ENCODE measurements at places on chromosomes 6 and 20. TPM values are rescaled to one million over a fixed set of nuclear protein-coding genes. Genes with fewer than 3 reads are reported as not detected.
A peak's percentile ranks its signal among the peaks of the same experiment; 100 is the strongest.

USP49 gene
- 0.22 TPM for polyA plus RNA-seq

PPP1R16B gene
- 24.9 TPM for polyA plus RNA-seq

CFB gene
- polyA plus RNA-seq, result not detected

FAM209B gene
- polyA plus RNA-seq, result 0.57 TPM

GRCh38 chr6:3294921-3295871 lies 36.4 kb downstream of the PSMG4 start:
- no peak for DNase-seq

BMP6 gene
- polyA plus RNA-seq, result 0.13 TPM

DNA sequence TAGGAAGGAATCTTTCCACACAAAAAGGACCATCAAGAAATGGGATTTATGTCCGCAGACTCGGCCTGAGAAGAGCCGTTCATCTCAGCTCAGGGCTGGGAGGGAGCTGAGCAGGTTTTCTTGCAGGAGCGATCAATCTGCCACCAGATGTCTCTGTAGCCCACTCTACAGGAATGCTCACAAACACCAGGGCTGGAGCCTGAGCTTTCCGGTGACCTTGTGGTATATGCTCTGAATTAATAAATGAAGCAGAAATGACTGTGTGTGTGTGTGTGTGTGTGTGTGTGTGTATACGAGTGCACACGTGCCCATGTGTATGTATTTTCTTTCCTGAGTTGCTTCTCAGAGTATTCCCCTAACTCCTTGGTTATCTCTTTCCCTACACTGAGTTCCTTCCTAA lies 12.0 kb downstream of the CD83 start:
- DNase-seq, result no peak

PPIL6 gene
- 0.15 TPM for polyA plus RNA-seq

GRCh38 chr6:125586074-125586473 lies 163.4 kb upstream of the HEY2 start:
- no peak for DNase-seq

DNA sequence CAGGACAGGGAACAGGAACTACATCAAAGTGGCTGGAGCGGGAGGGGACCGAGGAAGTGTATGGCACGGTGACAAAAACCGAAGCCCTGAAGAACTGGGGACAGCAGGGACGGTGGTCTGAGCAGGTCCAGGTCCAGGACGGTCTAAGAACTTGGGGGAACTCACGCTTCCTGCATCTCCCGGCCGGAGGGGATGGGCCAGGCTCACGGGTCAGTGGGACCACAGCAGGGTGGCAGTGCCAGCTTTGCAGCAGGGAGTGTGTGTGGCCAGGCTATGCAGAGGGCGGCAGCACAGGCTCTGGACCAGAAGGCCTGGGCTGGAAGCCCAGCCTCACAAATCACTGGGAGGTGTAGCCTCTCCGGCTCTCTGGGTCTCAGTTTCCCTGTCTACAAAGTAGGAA lies 123.8 kb downstream of the BMP7 start:
- DNase-seq, result no peak

SIRPB1 gene
- polyA plus RNA-seq, result 1.7 TPM

GRCh38 chr20:44208770-44209169 lies 1.8 kb downstream of the OSER1 start:
- DNase-seq, result no peak

MICB gene
- polyA plus RNA-seq, result 10.3 TPM

- DNase-seq, result no peak
Observed at GRCh38 chr6:24655215-24655614, 9.2 kb upstream of the KIAA0319 start.

GRCh38 chr6:56347526-56347925 lies 100.1 kb upstream of the COL21A1 start:
- no peak for DNase-seq

DNA sequence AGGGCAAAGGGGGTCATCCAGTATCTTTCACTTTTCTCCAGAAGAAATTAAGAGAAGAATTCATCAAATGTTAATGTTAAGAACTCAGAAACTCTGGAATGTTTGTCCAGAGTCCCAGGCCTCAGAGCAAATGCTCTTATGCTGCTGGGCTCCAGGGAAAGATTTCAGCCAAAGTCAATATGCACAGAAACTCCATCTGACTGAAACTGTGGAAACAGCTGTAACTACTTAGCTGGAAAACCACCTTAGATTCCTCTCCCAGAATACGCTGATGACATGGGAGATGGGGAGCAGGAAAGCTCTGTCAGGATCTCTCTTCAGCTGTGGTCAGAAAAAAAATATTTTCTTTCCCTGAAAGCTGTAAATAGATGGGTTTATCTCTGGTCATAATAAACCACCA lies 559.6 kb downstream of the RFPL4B start:
- no peak for DNase-seq

CCR6 gene
- 0.79 TPM for polyA plus RNA-seq

CPNE5 gene
- polyA plus RNA-seq, result 0.29 TPM

IL17A gene
- polyA plus RNA-seq, result not detected

PKIB gene
- 5.0 TPM for polyA plus RNA-seq

SLC26A8 gene
- polyA plus RNA-seq, result not detected

ZNF831 gene
- polyA plus RNA-seq, result 8.4 TPM

MOG gene
- not detected for polyA plus RNA-seq

GRCh38 chr6:125149256-125150144 lies 4.1 kb upstream of the TPD52L1 start:
- no peak for DNase-seq

DNA sequence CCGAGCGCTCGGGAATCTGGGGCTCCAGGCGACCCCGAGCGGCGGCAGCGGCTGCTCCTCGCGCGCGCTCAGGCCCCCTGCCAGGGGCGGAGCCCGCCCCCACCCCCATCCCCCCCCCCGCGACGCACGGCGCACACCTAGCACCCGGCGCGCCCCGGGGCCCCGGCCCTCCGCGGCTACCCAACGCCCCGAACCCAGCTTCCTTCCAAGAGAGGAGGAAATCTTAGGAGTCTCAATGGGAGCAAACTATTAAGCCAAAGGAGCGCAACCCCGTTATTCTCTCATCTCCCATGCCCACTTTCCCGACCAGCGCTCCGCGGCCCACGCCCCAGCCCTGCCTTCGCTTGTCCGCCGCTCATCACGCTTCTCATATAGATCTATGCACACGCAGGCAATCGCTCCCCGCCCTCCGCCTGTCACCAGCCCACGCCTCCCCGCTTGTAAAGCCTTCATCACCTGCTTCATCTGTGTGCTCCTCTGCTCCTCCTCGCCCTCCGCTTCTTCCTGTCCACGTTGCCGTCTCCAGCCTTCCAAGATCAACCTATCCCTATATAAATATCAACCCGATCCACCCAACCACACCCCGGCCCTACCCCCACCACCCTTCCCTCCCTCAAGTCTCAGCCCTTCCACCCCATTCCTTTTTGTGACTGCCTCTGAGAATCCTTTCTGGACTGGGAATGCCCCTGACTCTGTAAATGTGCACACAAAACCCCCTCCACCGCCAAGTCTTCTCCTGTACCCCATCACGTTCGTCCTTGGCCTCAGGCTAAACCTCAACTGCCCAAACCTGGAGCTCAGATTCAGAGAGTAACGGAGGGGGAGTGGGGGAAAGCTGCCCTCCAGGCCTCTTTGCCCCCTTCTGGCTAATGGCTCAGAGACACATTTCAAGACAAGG lies at the start of gene DLK2:
Gene DLK2 (minus strand): TSS at position 18 of the 898 bp plus-strand sequence. CDS start 723 bp downstream, outside the sequence.
- peak; percentile 8 for DNase-seq

- DNase-seq, result no peak
Observed at GRCh38 chr20:38671701-38672292, 52.5 kb upstream of the SLC32A1 start.

DNA sequence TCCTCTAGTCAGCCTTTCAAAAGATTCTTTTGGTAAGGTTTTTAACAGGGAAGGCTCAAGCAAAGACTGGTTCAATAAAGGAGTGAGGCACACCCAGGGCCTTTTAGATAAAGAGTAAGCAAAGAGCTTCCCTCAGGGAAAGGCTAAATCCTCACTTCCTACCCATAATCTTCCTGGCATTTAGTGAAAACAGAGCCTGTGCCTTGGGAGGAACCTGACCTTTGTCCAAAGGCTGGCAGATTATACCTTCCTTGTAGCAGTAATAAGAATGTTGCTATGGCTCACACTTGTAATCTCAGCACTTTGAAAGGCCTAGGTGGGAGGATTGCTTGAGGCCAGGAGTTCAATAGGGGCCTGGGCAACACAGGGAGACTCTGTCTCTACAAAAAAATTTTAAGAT lies 280.1 kb upstream of the PLCB4 start:
- DNase-seq, result no peak

- no peak for DNase-seq
Observed at GRCh38 chr6:112735129-112735528, 388.0 kb downstream of the RFPL4B start.

GRCh38 chr6:150269130-150269856 lies 99.5 kb upstream of the IYD start:
- no peak for DNase-seq
